Stimulated activated CD4-positive, alpha-beta T cell treated with anti-CD3 and anti-CD28 coated beads, Interleukin-12 subunit alpha, Interleukin-12 subunit beta, amount 100 ng/mL, for 24 hours (primary cell): ENCODE measurements at places on chromosomes 6 and 20.

DNA sequence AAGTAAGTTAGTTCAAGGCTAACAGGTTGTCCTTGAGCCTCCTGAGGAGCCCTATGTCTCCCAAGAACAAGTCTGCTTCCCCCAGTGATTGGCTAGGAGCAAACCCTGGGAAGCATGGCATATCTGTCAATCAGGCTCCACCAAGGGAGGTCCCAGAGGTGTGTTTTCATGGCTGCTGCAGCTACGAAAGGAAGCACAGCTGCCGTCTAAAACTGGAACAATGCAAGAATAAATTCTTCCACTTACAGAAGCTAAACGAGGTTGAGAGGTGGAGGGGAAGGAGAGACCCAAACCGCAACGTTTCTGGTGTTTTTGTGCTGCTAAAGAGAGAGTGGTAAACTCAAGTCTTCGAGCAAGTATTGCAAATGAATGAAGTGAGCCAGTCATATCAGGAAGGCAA, 4.9 kb upstream of the PTGIS start:
- DNase-seq: no peak

DNA sequence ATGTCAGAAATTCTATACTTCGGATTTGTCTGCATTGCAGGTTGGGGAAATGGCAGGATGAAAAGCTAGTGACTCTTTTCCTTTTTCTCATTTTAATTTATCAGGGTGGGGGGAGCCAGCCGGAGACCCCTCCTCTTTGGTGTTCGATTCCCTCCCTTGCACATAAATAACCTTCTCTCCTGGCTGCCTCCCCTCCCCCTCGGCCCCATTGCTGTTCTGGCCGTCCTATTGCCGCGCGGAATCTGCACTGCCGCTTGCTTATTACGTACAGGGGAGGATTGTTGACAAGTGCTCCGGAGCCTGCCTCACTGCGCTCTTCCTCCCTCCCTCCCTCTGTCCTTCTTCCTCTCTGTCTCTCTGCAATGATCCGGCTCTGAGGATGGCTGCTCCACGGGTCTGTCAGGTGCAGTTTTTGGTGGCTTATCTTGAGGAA, 154.7 kb downstream of the JARID2 start:
- no peak for DNase-seq

GRCh38 chr6:142241061-142241460, 60.7 kb upstream of the ADGRG6 start:
- no peak for DNase-seq

DNA sequence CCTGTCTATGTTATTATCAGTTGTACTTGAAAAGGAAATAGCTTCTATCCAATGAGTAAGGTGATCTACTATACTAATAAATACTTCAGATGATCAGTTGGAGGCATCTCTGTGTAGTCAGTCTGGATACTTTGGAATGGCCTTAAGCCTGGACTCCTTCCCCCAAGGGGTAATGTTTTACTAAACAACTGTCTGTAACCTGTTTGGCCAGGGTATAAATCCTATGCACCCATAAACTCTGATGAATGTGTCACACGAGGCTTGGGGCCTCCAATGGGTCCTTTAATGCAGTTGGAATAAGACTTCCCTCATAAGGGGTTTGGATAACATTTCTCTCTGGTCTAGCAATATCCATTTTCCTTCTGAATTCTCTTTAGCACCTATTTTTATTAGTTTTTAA, 19.5 kb upstream of the SLC52A3 start:
- no peak for DNase-seq

DNA sequence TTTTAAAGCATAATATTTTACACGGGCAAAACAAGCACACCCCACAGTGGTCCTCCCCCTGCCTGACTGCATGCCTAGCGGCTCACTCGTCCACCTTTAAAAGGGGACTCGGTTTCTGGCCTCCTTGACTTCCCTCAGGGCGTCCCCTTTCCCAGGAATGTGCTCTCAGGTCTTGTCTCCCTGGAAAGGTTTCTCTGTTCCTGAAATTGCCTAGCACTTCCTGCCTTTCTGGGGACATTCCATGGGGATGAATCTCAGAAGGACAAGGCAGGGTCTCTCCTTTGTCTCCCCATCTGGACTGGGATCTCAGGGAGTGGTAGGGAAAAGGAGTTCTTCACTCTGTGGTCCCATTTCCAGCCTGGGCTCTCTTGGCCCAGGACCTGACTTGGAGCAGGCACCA, 4.9 kb downstream of the TCF15 start:
- DNase-seq: no peak

GRCh38 chr6:140915103-140915502, 1217.6 kb upstream of the GJE1 start:
- no peak for DNase-seq

DNA sequence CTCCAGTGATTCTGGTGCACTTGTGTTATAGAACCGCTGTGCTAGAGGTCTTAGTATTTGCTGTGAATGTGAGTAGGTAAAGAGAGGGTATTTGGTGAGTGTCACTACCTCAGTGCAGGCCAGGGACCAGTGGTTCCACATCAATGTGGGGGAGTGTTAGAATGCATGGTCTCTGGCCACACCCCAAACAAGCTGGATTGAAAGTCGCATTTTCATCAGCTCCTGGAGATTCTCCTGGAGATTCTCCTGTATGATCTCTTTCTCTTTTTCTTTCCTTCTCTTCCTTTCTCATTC, 26.8 kb upstream of the BCAS1 start:
- DNase-seq: no peak

DNA sequence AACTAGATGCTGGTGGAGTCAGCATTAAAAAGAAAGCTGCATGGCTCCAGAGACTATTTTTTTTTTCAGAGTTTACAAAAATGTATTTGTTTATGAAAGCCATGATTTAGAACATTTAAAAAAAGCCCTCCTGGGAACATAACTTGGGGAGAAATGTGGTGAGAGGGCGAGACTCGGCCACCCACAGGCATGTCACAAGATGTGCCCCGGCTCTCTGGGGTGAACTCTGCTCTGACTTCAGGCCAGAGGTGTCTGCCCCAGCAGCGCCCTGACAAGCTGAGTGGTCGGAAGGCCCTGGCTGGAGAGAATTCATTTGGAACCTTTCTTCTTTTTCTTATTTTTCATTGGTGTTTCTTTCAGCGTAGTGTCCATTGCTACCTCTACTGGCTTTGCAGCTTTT, 21.7 kb upstream of the RFPL4B start:
- DNase-seq: no peak

- DNase-seq: no peak
Observed at GRCh38 chr20:58639182-58640146, 11.6 kb upstream of the STX16 start.

DNA sequence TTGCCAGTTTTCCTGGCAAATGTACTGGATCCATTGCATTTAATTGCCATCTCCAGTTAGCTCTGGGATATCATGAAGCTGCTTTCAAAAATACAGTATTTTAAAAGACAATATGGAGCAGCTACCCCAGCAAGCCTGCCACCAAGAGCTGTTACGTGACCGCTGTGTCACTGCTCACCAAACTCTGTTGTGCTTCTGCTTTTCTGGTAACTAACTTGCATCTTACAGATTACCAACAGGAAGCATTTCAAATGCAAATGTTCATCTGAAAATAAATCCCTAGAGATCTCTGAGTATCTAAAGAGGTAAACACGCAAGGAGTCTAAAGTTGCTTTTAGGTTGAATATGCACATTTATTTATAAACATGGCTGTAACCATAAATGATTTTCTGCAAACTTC, 1008.3 kb downstream of the KIF16B start:
- DNase-seq: no peak

- DNase-seq: no peak
Observed at GRCh38 chr20:53427951-53428350, 165.7 kb downstream of the ZNF217 start.

- DNase-seq: no peak
Observed at GRCh38 chr6:26477426-26477825, 19.7 kb downstream of the BTN2A1 start.

- no peak for DNase-seq
Observed at GRCh38 chr20:44765701-44766347, 20.2 kb downstream of the KCNK15 start.

DNA sequence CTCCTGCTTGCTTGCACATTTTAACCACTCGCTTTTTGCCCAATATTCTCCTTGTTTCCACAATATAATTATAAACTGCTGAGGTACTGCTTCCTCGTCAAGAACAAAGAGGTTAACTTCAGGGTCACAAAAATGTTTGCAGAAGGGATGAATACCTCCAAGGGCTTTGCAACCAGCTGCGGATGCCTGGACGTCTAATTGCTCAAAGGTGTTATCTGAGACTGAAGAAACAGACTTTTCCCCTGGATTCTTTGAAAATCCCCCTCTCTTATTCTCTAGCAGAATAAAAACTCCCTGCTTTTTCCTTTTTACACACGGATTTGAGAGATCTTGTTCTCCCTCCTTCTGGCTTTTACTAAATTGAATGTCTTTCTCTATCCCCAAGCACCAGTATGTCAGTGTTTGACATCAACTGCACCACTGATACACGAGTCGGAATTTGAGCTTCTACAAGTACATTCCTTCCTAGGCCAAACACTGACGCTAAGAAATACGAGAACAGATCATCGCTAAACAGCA, 336 bp upstream of the SMPDL3A start:
- DNase-seq: no peak

- DNase-seq: no peak
Observed at GRCh38 chr6:148885136-148885865, 138.5 kb downstream of the UST start.

DNA sequence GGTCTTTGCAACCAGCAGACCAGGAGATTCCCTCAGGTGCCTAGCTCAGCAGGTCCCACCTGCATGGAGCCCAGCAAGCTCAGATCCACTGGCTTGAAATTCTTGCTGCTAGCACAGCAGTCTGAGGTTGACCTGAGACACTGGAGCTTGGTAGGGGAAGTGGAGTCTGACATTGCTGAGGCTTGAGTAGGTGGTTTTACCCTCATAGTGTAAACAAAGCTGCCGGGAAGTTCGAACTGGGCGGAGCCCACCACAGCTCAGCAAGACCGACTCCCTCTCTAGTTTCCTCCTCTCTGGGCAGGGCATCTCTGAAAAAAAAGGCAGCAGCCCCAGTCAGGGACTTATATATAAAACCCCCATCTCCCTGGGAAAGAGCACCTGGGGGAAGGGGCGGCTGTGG, 34.3 kb downstream of the PRSS35 start:
- no peak for DNase-seq

DNA sequence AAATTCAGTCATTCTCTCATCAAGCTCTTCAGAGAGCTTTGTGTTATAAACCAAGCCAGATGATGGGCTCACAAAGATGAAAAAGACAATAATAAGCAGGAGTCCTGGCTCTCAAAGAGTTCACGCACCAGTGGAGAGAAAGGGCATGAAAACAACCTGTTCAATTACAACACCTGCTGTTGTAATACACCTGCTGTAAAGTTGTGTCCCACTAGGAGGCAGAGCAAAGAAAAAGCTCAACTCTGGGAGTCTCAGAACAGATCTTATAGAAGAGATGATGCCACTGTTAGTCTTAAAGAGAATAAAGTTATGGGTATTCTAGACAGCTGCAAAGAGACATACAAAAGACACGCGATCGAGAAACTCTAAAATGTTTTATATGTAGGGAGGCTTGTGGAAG, 100.6 kb downstream of the DCDC2 start:
- DNase-seq: no peak

DNA sequence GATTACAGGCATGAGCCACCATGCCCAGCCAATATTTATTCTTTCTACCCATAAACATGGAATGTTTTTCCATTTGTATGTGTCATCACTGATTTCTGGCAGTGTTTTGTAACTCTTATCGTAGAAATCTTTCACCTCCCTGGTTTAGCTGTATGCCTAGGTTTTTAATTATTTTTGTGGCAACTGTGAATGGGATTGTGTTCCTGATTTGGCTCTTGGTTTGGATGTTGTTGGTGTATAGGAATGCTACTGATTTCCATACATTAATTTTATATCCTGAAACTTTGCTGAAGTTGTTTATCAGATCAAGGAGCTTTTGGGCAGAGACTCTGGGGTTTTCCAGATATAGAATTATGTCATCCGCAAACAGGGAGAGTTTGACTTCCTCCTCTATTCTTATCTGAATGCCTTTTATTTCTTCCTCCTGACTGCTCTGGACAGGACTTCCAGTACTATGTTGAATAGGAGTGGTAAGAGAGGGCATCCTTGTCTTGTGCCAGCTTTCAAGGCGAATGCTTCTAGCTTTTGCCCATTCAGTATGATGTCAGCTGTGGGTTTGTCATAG, 198.6 kb downstream of the ZDHHC14 start:
- no peak for DNase-seq

DNA sequence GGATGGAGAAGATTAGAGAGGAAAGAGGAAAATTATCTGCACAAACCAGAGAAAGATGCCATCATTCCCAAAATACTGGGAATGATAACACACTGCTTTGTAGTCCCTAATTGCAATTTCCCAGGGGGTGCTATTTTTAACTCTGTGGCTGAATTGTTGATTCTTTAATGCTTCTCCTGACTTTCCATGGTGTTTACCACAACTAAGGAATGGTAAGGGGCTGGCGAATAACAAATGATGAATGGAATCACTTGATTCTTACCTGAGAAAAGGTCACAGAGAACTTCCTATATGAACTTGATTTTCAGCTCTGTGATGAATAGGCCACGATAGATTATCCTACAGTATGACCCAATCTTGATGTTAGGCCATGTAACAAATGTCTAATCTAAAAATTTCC, 22.0 kb upstream of the IGF2R start:
- no peak for DNase-seq

DNA sequence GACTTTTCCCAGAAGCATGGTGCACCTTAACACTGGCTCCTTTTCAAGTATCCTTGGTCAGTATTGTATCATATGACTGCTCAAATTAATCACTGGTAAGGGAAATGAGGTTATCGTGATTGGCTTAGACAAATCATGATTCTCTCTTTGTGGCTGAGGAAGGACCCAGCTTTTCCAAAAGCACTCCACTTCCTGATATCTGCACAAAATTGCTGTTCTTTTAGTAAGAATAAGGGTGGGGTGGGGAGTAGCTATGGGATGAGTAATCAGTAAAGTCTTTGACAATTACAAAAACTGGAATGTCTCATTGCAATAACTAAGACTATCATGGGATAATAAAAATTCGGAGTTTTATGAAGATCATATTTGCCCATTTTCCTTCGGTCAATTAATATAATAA, 9.0 kb upstream of the RIPPLY2 start:
- no peak for DNase-seq

- DNase-seq: no peak
Observed at GRCh38 chr6:6875818-6876470, 231.8 kb upstream of the RREB1 start.

DNA sequence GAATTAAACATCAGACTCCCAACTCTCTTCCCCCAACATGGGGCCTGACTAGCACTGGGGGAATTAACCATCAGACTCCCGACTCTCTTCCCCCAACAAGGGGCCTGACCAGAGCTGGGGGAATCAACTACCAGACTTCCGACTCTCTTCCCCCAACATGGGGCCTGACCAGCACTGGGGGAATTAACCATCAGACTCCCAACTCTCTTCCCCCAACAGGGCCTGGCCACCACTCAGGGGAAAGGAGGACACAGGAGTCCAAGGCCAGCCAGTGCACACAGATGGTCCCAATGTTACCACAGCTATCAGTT, 13.1 kb downstream of the CST7 start:
- no peak for DNase-seq

DNA sequence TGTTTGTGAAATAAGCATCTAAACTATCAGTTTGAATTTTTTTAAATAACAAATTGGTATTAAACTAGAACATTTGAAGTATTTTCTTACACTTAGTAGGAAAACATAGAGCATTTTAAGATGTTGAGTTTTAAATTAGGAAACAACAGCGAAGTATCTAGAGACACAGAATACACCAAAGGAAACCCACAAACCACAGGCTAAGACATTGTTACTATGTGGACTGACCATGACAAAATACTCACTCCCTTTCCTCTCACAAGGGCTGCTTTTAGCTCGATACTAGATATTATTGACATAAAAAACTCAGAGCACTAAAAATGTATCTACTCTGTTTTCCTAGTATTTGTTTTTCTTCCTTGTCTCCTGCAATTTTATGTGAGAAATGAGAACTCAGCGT, 266.0 kb upstream of the CITED2 start:
- DNase-seq: no peak
